ENCODE measurements at places on chromosomes 13 and 19.
A peak's percentile ranks its signal among the peaks of the same experiment; 100 is the strongest.

GRCh38 chr13:75299246-75299645 is 182.7 kb downstream of the TBC1D4 start:
- peak; percentile 85 for DNase-seq

- no peak for DNase-seq
Measured at GRCh38 chr19:29475469-29475868, 50.3 kb upstream of the VSTM2B start.

GRCh38 chr13:100789968-100790367 is 115.4 kb upstream of the TMTC4 start:
- no peak for DNase-seq

DNA sequence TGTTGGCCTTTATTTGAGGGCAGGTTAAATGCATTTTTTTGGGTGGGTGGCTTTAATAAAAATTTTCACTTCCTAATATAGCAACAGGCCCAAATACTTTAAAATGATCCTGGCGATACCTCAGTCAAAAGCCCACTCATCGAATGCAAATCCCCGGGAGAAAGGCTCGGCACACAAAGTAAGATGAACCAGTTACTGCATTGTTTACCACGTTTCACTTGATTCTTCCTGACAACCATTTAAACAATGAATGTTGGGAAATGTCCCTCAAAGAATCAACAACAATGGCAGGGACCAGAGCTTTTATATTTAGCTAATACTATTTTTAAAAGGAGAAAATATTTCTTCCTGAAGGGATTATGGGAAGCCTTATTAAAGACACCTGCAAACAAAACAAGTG is 187.7 kb downstream of the ABCC4 start:
- DNase-seq, result no peak

GRCh38 chr13:39281539-39282150 is 243.4 kb downstream of the NHLRC3 start:
- peak; percentile 12 for DNase-seq

DNA sequence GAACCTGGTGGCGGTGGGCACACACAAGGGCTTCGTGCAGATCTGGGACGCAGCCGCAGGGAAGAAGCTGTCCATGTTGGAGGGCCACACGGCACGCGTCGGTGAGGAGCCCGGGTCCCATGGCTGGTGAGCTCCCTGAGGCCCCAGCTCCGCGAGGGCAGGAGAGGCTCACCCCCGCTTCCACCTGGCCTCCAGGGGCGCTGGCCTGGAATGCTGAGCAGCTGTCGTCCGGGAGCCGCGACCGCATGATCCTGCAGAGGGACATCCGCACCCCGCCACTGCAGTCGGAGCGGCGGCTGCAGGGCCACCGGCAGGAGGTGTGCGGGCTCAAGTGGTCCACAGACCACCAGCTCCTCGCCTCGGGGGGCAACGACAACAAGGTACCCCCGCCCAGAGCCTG is 7.3 kb upstream of the TEKTIP1 start:
- no peak for DNase-seq

DNA sequence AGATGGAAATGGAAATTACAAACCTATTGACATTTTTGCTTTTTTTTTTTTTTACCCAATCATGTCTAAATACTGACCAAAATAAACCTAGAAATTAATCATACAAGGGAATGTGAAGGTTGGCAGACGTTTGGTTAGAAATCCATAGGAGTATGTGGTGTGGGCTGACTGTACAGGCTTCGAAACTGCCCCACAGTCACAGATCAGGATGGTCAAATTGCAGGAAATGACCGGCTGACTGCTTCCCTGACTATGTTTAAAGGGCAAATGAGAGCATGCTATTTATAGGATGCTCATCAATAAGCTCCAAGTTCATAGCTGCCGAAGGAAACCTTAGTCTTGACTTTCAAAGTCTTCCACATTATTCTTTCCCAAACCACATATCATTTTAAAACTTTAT is 118.4 kb downstream of the COG6 start:
- no peak for DNase-seq

- DNase-seq, result no peak
Measured at GRCh38 chr13:38167164-38167822, 182.4 kb upstream of the UFM1 start.

DNA sequence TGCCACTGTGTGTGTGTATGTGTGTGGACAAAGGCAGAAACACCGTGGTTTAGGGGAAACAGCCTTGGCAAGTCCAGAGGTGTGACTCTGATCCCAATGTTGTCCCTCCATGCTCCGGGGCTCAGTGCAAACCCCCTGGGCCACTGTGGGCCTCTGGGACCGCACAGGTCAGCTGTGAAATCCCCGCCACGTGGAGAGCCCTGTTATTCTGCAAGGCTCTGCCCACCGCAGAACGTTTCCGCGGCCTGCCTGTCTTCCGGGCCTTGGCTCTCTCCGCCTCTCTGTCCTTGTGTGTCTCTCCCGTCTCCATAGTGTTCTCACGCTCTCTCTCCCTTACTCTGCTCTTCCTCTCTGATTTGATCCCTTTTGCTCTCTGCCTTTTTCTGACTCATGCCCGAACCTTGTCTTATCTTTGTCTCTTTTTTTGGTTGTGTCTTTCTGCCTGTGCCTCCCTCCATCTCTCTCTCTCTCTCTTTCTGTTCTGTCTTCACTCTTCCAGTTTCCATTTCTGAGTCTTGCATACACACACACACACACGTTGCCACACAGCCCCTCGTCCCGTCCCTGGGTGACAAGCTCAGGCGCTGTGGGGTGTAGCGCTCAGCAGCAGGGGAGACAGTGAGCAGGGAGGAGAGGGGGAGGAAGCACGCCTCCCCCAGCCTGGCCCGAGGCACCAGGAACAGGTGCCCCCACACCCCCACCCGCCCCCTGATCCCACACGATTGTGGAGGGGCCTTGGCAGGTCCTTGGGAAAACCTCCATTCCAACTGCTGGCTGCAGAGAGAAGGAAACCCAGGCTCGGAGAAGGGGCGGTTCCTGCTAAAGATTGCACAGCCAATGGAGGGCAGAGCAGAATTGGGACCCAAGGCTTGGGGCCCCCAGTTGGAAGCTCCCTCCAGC is 3.0 kb downstream of the TTYH1 start:
- DNase-seq, result no peak
